Placental pericyte (primary cell): ENCODE measurements at places on chromosomes 3 and 15. TPM values are rescaled to one million over a fixed set of nuclear protein-coding genes. Genes with fewer than 3 reads are reported as not detected.

The RPL29 gene
- total RNA-seq = 771 and 1,601 TPM in 2 replicates

The SNX1 gene
- total RNA-seq = 35.6 and 46.6 TPM in 2 replicates

The CSPG4 gene
- 15.3 and 83.2 TPM in 2 replicates for total RNA-seq

The CD200 gene
- 3.7 and 4.6 TPM in 2 replicates for total RNA-seq

The LRRK1 gene
- 9.6 and 13.7 TPM in 2 replicates for total RNA-seq

The GMPS gene
- 56.9 and 74.0 TPM in 2 replicates for total RNA-seq

The DNAH1 gene
- 7.0 and 7.7 TPM in 2 replicates for total RNA-seq

The SLC24A5 gene
- not detected in 2 replicates for total RNA-seq

The NR1I2 gene
- total RNA-seq = under 0.01 TPM in 1 of 2 replicates, not detected in the other

The PLXNA1 gene
- 98.0 and 111 TPM in 2 replicates for total RNA-seq

The CASR gene
- total RNA-seq = not detected in 2 replicates

The CHRD gene
- under 0.01 and 0.29 TPM in 2 replicates for total RNA-seq

The GOLGA6L24 gene
- not detected in 2 replicates for total RNA-seq

The NDUFB5 gene
- total RNA-seq = 62.9 and 94.3 TPM in 2 replicates

The MOBP gene
- not detected in 2 replicates for total RNA-seq

The SLTM gene
- total RNA-seq = 72.3 and 88.4 TPM in 2 replicates

The TNK2 gene
- 6.8 and 11.6 TPM in 2 replicates for total RNA-seq

The ZNF80 gene
- total RNA-seq = not detected in 2 replicates

The CFAP100 gene
- not detected in 2 replicates for total RNA-seq

The PLCH1 gene
- 0.44 and 4.6 TPM in 2 replicates for total RNA-seq

The CLDN1 gene
- 16.6 and 161 TPM in 2 replicates for total RNA-seq

The PLSCR2 gene
- total RNA-seq = not detected in 2 replicates

The EPHA3 gene
- total RNA-seq = 0.14 and 0.22 TPM in 2 replicates

The PCSK6 gene
- 1.1 and 41.6 TPM in 2 replicates for total RNA-seq

The GMNC gene
- 0.14 TPM in 1 of 2 replicates, not detected in the other for total RNA-seq
